ENCODE measurements at places on chromosomes 3 and 15.

DNA sequence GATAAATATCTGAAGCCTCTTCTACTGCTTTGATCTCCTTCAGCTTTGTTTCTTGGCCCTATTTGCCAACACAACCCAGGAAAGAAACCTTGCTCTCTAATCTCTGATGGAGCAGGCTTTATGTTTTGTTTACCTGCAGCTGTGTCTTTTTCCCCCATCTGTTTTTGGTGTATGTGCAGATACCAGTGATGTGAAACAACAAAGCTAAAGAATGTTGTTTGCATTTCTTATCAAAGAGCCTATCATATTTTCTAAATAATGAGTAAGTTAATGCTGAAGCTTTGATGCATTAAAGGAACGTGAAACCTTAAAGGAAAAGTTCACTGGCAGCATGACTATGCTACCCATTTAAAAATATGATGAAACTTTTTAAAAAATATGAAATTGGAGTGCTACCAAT, 238.4 kb downstream of the NEK10 start:
- no peak for DNase-seq

- DNase-seq, result no peak
Measured at GRCh38 chr15:90619939-90620338, 90.2 kb downstream of the CRTC3 start.

GRCh38 chr3:99895131-99895696, 77.6 kb downstream of the CMSS1 start:
- no peak for DNase-seq

- DNase-seq, result no peak
Measured at GRCh38 chr15:89812847-89813320, 1.8 kb downstream of the ANPEP start.

GRCh38 chr3:71492566-71492965, 91.0 kb downstream of the FOXP1 start:
- DNase-seq, result no peak

DNA sequence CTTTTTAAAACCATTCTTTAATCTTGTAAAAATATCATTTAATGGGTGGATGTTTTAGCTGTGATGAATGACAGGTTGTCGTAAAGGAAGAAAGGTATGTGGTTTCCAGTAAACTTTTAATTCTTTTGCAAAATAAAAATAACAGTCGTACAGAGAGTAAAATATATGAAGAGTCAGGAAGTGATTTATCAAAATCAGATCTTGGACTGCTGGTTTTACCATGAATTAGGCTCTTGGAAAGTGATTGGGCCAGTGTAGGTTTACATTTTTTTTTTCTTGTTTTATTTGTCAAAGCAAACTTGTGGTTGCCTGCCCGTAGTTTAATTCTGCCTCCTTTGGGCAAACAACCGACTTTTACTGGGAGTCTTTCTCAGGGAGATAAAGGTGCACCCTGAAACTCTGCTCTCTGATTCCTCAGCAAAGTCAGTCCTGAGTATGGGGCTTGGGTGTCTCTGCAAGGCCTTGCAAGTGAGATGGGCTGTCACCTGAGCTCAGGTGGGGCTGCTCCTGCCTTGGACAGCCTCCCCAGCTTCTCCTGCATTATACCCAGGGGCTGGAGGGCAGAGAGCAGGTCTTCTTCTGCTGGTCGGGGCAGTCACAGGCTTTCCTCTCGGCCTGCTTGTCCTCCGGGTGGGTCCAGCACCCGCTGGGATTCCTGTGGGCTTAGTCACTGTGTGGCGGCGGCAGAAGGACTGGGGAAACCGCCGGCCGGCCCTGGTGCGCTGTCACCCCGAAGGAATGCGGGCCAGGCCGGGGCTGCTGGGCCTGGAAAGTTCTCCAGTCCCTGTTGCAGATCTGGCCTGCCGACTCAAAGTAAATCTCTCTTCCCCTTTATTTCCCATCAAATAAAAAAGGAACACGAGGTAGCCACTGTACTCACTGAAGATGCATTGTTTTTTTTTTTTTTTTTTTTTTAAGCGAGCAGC, 79.0 kb downstream of the IGF1R start:
- DNase-seq, result no peak

DNA sequence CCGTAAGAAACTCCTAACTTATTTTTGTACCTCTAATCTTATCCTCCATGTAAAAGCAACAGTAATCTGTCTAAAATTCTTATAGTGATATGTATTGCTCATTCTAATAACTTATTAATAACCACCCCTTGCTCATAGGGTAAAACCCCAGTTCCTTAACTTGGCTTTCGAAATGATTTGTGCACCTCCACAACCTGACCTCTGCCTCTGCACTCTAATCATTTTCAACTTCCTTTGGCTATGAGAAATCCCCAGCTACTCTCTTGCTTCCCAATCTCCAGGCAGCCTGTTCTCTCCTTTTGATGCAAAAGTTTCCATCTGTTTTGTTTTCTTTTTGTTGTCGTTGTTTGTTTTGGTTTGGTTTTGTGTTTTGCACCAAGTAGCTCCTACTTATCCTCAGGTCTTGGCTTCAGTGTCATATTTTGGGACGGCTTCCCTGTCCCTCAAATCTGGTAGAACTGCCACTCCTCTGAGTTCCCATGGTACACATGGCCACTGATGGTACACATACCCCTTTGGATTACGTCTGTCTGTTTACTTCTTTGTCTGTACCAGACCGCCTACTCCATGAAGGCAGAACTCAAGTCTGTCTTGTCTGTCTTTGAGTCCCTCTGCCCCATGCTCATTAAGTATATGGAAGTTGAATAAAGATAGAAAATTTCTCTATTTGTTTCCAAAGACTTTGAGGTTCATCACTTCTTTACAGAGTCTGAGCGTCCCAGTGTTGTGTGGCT, 105.6 kb upstream of the TGFBR2 start:
- DNase-seq, result no peak

- no peak for DNase-seq
Measured at GRCh38 chr3:26061947-26062346, 272.1 kb downstream of the OXSM start.

DNA sequence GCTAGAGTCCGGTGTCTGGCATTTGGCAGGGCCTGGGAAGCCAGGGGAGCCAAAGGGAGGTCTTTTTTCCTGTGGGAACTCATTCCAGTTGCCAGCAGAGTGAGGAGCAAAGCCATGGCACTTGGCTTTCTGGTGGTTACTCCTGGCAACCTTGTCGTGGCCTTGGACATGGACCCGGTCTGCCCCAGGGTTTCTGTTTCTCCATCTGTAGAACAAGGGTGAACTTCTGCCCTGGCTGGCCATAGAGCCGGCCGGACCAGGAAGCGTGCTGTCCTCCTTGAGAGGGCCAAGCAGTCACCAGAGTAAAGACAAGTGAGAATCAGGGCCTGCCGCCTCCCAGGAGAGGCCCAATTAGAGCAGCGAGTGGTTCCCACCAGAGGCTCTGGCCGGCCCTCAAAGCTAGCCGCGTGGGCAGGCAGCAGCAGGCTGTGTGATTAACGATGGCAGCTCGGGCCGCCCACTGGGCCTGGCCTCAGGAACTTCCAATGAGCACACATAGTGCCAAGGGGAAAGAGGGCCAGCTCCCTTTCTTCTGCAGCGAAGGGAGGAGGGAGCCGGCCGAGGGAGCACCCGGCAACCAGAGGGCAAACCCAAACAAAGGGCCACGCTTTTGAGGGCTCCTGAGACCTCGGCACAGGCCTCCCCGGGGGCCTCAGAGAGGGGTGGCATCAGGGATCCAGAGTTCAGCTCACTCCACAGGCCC, 29.1 kb upstream of the ELP6 start:
- no peak for DNase-seq

Measured in stimulated activated CD8-positive, alpha-beta memory T cell treated with anti-CD3 and anti-CD28 coated beads, Interleukin-15, amount 100 ng/mL, for 48 hours (primary cell).